H54 (cell line): ENCODE measurements at places on chromosomes 12 and 14.

DNA sequence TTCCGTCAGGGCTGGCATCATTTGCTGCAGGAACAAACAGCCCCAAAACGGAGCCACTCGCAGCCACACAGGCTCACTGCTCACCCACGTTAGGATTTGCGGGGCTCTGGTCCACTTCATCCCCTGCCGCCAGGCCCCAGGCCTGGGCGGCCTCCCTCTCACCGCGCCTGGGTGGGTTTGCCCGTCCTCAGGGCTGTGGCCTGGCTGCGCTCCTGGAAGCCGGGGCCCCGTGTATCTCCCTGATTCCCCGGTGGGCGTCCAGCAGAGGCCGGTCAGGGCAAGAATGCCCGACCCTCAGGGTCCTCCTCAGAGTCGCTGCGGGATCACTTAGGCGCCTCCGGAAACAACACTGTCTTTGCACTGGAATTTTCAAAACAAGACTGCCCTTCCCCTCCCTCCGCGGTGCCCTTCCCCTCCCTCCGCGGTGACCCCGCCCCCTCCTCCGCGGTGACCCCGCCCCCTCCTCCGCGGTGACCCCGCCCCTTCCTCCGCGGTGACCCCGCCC is 15.7 kb upstream of the FBRSL1 start:
- DNase-seq, result no peak

GRCh38 chr14:67680941-67681340 is 6.5 kb upstream of the VTI1B start:
- DNase-seq, result no peak

DNA sequence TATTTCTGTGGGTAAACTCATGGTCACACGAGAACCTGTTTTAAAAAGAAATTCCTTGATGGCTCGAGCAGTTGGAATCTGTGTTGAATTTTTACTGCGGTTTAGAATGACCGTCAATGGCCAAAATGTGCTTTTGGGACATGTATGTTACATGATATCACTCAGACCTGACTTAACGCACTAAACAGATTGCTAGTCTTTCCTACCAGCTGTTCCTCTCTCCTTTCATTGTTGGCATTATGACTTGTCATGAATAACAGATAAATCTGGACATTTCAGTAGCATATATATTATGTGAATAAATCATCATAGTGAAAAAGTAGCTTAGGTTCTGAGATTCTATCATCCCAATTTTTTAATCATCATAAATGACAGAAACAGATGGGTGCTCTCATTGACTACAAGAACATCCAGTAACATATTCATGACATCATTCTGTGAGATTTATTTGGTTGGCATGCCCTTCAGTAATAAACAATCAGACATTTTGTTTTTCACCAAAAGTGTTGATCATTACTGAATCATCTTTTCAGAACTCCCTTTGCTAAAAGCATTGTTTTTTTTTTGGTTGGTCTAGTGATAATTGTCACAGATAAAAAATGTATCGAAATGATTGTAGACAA is 57.9 kb upstream of the NAV3 start:
- no peak for DNase-seq

GRCh38 chr12:69085852-69086251 is 152.9 kb upstream of the CPM start:
- DNase-seq, result no peak

GRCh38 chr14:91867316-91867988 is at the start of gene TC2N:
Gene TC2N, minus strand, starts transcription at chr14:91867536. Its CDS starts 53,767 bp downstream, at chr14:91813769.
- no peak for DNase-seq

GRCh38 chr12:104360983-104361707 is 57.6 kb downstream of the EID3 start:
- DNase-seq, result no peak

GRCh38 chr14:106347291-106347778 is 821.0 kb downstream of the TMEM121 start:
- DNase-seq, result no peak

DNA sequence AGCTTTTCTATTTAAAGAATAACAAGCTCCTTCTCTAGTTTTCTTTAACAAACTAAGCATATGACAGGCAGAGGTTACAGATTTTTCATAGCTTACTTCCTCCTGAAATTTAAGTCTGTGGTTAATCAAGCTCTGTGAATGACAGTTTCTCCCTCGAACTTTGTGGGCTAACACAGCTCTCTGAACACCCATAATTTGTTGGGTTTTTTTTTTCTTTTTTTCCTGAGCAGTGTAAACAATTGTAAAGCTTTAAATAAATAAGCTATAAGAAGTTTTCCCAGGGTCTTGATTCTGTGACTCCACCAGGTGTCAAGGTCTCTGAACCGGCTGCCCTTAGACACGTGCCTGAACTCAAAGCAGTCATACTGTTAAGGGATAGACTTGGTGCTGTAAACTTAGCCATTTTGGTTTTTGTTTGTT is 128.1 kb upstream of the AMIGO2 start:
- no peak for DNase-seq

DNA sequence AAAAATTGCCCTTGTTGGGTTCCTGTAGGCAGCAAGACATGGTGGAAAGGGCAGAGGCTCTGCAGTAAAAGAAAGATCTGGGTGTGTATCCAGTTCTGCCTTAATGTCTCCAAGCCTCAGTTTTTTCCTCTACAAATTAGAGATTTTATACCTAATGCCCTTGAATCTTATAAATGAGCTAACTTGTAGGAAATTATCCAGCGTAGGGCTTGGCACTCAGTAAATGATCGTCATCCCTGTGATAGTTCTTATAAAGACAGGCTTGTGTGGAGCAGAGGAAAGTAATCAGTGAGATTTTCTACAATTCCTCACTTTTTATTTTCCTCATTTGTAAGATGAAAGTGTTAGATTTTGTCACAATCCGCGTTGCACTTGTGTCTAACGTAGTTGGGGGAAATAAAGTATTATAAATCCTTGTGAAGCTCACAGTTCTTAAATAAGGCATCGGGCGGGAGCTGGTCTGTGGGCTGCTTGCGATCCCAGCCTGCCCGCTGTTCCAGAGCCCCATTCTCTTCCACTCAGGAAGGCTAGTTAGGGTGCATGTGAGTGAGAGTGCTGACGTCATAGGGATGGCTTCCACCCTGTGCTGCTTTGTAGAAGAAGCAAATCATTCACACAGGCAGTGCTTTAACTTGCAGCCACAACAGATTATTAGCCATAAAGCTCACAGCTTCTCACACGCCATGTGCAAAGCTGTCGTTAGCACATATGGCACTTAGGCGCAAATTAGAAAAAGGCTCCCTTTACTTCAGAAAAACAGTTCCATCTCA is 87.6 kb downstream of the EML1 start:
- DNase-seq, result no peak

GRCh38 chr12:21694660-21695059 is 37.0 kb upstream of the LDHB start:
- no peak for DNase-seq

- DNase-seq, result no peak
Observed at GRCh38 chr12:45587012-45587411, 142.5 kb upstream of the ARID2 start.

GRCh38 chr12:58419196-58419760 is 477.9 kb downstream of the ATP23 start:
- no peak for DNase-seq

DNA sequence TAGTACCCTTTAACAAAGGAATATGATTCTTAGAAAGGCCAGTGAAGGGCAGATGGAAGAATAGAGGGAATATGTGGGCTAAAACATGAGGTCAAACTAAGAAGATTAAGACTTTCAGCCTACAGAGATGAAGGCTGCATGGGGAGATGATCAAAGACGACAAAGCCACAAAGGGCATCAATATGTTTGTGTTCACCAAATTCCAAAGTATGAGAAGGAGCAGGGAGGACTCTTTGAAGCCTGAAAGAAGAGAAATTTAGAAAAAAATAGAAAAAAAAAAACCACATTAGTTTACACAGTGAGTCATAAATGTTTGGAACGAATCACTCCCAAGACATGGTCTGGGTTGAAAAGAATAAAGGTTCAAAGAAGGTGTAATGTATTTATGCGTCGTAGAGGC is 131.8 kb downstream of the NEDD1 start:
- no peak for DNase-seq

GRCh38 chr12:92863251-92863650 is 65.8 kb downstream of the EEA1 start:
- no peak for DNase-seq

DNA sequence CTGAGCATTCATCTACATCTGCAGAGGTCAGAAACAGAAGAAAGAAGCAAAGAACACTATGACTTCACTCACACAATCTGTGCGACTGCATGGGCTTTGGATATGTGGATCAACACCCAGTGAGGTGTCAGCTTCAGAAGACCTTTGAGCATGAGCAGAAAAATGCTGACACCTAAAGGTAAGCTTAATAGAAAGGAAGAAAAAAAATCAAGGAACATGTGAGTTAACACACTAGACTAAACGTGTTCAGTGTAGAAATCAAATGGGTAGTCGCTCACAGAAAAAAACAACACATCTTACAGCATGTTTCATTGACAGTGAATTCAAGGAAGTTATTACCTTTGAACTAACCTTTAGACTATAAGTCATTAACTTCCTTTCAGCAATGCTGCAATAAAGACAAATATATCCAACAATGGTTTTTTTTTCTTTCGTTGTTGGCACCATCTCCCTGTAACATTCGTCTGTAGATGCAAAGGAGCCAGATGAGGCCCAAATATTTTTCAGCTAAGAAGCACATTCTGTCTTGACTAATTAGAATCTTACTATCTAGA is 30.9 kb downstream of the RTRAF start:
- DNase-seq, result no peak

DNA sequence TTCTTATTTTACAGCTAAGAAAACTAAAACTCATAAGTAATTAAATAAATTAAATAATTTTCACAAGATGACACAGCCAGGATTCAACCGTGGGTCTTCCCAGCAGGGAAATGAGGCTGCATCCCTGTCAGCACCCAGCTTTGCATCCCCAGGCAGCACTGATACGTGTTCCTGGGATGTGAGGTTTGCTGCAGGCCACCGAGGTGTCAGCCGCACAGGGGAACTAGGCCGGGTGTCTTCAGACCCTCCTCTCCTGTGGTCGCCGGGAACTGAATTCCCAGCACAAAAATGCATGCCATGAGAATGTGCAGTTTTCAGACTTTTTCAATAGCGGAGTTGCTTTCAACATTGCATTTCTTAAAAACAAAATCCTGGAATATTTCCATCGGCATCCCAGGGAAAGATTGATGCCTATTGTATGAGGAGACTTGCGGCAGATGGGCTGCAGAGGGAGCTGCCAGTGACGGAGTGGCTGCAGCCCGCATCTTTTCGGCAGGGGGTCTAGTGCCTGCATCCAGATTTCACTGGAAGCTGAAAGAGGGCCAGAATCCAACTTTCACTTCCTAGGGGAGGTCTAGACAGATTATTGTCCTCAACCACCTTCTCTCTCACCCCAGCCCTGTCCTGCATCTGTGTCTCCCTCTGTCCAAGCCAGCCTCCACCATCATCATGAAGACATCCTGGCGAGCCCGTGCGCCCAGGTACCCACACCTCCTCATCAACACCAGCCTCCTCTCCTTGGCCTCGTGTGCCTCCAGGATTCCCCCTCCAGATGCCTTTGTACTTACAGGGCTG is 12.6 kb downstream of the LRTM2 start:
- DNase-seq, result no peak
